ENCODE measurements at places on chromosomes 1 and 21.

DNA sequence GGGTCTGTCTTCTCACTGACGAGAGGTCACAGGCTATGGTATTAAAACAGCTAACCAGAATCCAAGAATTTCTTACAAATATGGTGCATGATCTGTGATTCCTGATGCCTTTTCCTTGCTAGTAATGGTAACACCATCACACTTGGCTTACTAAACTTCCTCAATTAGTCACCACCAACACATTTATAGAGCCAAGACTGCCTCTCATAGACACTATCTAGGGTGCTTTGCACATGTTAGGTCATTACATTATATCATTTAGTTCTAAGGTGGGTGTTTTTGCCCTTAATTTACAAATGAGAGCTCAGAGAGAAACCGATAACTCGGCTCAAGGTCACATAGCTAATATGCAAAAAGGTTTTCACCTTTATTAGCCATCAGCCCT is 8.7 kb downstream of the KIF21B start:
- no peak for DNase-seq

DNA sequence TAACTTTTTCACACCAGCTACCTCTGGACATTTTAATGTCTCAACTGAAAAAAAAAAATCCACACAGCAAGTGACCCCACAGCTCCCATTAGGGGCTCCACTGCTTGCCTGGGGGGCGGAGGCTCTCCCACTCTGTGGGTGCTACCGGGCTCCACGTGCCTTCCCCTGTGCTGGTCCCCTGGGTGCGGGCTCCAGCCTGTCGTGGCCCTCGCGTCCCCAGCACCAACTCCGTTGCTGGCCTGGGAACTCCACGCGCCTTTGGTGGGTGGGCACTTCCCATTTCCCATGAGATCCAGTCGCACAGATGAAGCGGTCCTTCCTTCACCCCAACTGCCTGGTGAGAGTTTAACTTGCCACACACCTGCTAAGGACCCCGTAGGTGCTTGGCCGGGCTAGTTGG is 27.1 kb upstream of the GPR153 start:
- no peak for DNase-seq

- no peak for DNase-seq
Measured at GRCh38 chr1:239922778-239923522, 168.7 kb upstream of the FMN2 start.

- no peak for DNase-seq
Measured at GRCh38 chr21:39048574-39048973, 134.7 kb downstream of the PSMG1 start.

DNA sequence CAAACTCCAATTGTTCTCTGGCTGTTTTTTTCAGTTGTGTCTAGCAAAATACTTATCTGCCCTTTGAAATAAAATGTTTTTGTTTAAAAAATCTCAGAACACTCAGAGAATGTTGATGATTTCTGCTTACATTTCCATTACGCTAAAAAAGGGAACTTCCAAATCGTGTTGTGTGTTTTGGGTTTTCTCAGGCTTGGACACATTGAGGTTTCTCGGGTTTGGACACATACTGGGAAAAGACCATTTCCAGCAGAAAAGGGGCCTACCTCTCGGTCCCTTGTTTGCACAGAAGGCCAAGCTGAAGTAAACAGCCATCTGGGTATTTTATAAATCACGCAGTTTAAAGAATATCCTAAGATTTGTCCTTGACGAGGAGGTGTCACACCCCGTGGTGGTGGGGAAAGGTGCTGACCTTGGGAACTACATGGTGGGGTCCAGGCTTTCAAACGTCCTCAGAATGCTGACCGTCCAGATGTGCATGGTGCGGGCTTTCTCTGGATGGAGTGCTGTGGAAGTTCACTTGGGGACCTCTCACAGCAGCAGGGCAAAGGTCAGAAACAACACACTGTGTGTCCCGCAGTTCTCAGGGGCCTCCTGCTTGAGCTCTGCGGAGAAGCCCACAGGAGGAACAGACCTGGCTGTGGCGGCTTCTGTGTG is 67.8 kb downstream of the SLC37A1 start:
- DNase-seq = no peak

DNA sequence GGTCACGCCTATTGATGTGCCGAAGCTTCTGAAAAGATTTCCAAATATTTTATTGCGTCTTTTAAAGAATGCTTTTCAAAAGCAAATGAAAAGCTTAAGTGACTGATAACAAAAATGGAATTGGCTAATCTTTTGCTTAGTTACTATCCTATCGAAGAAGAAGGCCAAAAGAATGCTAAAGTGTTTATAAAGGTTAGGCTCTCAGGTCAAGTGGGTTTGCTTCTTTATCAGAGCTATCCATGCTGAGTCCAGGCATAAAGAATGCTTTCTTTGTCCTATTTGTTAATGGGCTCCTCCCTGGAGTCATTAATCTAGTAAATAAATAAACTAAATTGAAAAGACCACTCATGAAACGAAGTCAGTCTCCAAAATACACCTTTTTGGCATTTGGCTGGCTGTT is 133.4 kb upstream of the LYPLAL1 start:
- no peak for DNase-seq

DNA sequence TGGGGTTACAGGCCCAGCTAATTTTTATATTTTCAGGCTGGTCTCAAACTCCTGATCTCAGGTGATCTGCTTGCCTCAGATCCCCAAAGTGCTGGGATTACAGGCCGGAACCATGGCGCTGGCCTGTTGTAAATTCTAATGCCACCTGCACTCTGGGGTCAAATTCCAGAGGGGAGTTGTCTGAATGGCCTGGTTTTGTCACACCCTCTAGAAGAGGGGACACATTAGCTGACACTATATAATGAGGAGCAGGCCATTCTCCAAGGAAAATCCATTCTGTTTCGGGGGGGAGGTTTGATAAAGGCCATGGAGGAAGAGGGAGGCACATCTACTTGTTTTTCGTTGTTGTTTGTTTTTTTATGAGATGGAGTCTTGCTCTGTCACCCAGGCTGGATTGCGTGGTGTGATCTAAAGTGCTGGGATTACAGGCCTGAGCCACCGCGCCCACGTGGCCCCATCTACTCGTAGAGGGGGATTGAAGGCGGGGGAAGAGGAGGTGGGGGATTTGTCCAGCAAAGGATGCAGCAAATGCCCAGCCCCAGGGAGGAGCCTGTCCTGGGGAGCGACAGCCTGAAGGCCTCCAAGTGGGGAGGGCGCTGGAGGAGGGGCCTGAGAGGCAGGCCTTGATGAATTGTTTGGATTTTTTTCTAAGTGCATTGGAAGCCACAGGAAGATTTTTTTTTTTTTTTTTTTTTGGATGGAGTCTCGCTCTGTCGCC is 78.4 kb upstream of the SLC45A1 start:
- DNase-seq = no peak

- no peak for DNase-seq
Measured at GRCh38 chr1:44832056-44832705, 10.9 kb downstream of the PTCH2 start.

DNA sequence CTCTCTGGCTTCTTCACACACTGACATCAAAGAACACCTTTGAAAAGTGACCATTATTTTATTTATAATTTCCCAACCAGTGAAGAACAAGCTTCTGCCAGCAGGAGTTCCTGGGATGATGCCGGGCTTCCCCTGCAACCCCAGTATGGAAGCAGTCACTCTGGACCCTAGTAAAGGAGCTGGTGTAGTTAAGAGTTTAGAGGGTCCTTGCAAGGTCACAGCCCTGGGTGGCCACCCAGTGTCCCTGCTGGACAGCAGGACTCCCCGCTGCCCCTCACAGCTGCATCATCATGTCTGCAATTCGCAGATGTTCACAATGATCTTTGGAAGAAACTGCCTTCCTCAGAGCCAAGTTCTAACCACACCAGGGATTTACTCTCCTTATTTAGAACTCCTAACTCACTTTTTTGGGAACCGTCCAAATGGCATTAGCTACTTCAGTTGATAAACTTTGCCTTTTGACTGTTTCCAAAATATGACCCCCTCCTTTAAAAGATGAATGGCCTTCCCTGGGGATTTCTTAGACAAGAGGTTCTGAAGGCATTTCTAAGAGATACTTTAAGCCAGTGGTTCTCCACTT is 90.6 kb downstream of the HIVEP3 start:
- DNase-seq = no peak

DNA sequence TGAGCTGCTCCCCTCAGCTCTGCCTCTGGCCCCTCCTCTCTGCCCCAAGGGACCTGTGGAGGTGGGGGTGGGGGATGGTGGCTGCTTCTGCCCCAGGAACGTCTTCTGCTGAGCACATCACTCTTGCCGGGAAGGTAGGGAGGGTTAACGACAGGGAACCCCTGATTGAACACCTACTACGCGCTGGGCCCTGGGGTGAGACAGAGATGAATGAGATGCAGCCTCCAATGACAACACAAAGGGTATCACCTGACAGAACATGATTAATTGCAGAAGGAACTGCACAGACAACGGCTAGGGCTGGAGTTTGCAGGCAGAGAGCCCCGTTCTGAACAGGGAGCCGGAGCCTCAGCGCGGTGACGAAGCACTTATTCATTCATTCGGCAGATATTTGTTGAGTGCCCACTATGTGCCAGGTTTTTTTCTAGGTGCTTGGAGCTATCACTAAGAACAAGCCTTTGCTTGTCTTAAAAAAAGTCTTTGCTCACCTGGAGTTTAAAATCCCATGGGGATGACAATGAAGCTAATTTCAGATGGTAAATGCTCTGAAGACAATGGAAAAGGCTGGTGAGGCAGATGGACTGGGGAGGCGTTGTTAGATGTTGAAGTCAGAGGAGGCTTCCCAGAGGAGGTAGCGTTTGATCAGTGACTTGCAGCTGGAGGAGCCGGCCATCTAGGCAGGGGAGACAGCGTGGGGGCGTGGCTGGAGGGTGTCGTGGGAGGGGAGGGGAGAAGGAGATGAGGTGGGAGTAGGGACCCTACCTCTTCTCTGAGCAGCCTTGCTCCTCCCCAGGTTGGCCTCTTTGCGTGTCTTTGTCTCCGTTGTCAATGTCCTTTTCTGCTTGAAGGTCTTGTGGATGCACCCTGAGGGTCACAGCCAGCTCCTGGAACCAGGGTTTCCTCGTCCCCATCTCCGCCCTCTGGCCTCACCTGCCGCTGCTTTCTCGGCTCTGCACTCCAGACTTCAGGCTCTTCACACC is 103.1 kb upstream of the CSF3R start:
- DNase-seq = no peak

- no peak for DNase-seq
Measured at GRCh38 chr1:30406996-30407864, 316.2 kb downstream of the MATN1 start.

- DNase-seq = no peak
Measured at GRCh38 chr1:70083519-70083918, 121.9 kb downstream of the LRRC40 start.

Measured in GM13976 (cell line).